Stimulated activated CD4-positive, alpha-beta T cell treated with anti-CD3 and anti-CD28 coated beads, Interleukin-1b, Interleukin-23, amount 100 ng/mL, for 1 hour (primary cell): ENCODE measurements at places on chromosomes 2 and 18.

DNA sequence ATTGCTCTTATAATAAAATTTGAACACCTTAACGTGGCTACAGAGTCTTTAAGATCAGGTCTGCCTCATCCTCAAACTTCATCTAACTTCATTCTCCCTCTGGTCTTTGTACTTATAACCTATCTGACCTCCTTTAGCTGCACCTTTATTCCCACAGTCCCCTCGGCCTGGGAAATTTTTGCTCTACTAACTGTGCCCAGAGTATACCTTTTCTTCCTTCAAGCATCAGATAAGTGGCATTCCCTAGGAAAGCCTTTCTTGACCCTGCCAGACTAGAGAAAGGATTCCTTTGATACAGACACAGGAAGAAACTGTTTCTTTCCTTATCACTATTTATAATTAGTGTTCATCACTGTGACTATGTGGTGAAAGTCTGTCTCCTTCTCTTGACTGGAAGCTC, 79.2 kb upstream of the RPRM start:
- DNase-seq, result no peak

- DNase-seq, result no peak
Measured at GRCh38 chr2:12061286-12062052, 315.0 kb downstream of the LPIN1 start.

DNA sequence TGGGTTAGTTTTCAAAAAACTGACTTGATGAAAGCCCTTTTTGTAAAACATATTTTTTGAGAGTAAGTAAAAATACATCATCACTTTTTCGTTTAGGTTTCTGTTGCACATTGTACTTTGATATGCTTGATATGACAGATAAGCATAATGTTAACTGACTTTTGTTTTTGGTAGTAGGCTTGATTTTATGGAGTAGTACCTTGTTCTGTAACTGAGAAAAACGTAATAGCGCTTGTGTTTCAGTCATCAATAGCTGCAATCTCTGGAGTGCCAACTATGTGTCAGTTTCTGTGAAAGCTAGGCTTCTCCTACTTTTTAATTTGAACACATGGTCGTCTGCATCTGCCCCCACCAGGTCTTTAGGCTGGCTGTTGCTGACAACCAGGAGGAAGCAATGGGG, 1.3 kb downstream of the LCLAT1 start:
- no peak for DNase-seq

- DNase-seq, result no peak
Measured at GRCh38 chr18:59744271-59744721, 47.1 kb upstream of the CCBE1 start.

GRCh38 chr2:222320436-222321395, 21.9 kb upstream of the PAX3 start:
- DNase-seq, result no peak

DNA sequence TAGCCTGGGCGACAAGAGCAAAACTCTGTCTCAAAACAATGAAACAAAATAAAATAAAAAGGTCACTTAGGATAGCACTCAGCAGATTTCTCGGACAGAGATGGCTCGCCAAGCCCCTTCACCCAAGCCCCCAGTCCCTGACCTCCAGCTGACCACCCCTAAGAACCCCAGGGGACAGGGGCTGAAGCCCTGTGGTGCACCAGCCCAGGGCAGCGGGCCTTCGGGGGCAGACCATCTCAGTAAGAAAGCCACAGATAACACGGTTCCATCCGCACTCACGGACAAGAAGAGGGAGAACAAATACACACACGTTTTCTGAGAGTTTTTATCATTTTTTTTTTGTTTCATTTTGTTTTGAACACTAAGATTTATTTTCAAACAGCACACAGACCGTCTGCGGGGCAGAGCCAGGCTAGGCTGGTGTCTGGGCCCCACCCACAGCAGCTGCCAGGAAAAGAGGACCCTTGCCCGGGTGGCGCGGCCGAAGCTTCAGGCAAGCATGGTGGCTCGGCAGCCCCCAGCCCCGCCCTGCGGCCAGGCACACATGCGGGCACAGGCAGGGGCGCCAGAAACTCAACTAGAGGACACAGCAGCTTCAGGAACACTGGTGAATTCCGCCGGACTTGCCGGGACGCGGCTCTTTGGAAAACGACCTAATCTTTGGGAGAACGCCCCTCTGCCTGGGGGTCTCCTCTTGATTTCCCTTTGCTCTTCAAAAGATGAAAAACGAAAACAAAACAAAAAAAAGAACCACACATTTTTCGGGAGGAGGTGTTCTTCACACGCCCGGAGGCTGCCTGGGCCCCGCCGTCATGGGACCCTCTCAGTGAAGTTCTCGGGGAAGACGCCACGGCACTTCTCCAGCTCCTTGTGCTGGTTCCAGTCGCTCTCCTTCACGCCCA, 59.0 kb downstream of the BIN1 start:
- DNase-seq, result no peak
